ENCODE measurements at places on chromosomes 7 and 10.

- no peak for DNase-seq
These were observed 370.8 kb downstream of the GRID1 start for GRCh38 chr10:85995791-85996190.

- DNase-seq, result no peak
These were observed 26.6 kb downstream of the GIMAP8 start for GRCh38 chr7:150476819-150477631.

- DNase-seq, result no peak
These were observed 9.1 kb downstream of the CREB3L2 start for GRCh38 chr7:137992550-137993394.

DNA sequence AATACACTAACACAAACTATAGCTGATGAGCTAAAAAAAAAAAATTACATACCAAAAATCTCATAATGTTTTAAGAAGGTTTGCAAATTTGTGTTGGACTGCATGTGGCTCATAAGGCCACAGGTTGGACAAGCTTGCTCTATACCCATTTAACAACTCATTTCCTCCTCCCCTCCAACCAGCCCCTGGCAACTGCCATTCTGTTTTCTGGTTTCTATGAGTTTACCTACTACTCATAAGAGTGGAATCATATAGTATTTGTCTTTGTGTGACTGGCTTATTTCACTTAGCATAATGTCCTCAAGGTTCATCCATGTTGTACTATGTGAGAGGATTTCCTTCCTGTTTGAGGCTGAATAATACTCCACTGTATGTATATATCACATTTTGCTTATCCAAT, 100.4 kb upstream of the ARHGAP21 start:
- no peak for DNase-seq

GRCh38 chr7:112009081-112009480, 197.1 kb downstream of the DOCK4 start:
- peak; percentile 20 for DNase-seq

GRCh38 chr10:123748711-123749110, 82.6 kb downstream of the GPR26 start:
- no peak for DNase-seq
